Naive thymus-derived CD8-positive, alpha-beta T cell (primary cell): ENCODE measurements at places on chromosomes 2 and 18. TPM values are rescaled to one million over a fixed set of nuclear protein-coding genes. Genes with fewer than 3 reads are reported as not detected.

Gene CHCHD5
- polyA plus RNA-seq, result 61.7 TPM

Gene TLX2
- polyA plus RNA-seq, result not detected

Gene ABCG5
- not detected for polyA plus RNA-seq

Gene MOGAT1
- not detected for polyA plus RNA-seq

Gene RMC1
- polyA plus RNA-seq, result 28.3 TPM

Gene KCNS3
- polyA plus RNA-seq, result not detected

Gene PARD6G
- polyA plus RNA-seq, result not detected

Gene CCDC74B
- 0.57 TPM for polyA plus RNA-seq

Gene MAPRE3
- polyA plus RNA-seq, result 1.4 TPM

Gene FSHR
- polyA plus RNA-seq, result not detected

Gene CPO
- not detected for polyA plus RNA-seq

Gene C1D
- polyA plus RNA-seq, result 23.0 TPM

Gene SULT1C4
- not detected for polyA plus RNA-seq

Gene PER2
- polyA plus RNA-seq, result 4.7 TPM
